Skin of body (tissue), 3 donors: ENCODE measurements at places on chromosomes 1 and 21. TPM values are rescaled to one million over a fixed set of nuclear protein-coding genes. Genes with fewer than 3 reads are reported as not detected.

DNA sequence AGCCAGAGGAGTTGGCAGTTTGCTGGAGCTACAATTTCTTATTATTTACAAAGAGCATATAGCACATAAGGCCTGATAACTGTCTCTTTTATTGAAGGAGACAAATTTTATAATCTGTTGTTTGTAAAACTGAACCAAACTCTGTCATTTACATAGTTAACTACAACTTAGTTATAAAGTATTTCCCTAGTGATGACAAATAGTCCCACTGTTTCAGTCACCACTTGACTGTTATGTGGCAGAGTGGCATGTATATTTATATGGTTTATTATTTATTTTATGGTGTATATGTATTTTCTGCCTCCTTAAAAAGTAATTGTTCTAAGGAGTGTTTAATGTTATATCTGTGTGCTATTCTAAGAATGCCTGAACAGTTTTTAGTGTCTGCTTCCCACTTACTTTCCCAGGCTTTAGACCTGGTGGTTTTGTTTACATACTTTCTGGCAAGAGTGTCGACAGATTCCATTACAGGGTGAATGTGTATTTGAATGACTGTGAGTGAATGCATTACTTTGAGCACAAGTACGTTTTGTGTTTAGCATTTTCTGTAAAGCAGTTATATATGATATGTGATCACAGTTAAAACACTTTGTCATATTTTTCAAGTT is 10.0 kb downstream of the TSEN15 start:
- no peak for DNase-seq

MCL1 gene
- total RNA-seq = 172 TPM

DNA sequence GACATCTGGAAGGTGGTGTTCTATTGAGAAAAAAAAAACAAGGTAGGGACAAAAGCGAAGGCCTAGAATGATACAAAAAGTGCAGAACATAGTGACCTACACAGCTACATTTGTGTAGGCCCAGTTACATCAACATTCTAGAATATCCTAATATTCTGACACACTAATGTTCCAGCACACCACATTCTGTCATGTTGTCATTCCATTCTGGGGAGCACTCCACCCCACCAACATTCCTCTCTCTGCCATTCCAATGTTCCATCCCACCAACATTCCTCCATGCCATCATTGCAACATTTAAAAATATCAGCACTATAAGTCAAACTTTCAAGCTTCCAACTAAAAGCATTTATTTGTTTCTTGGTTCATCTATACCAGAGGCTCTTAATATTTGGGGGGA is 28.5 kb downstream of the COA7 start:
- no peak for DNase-seq

F5 gene
- 0.89 TPM for total RNA-seq

FLG2 gene
- 139 TPM for total RNA-seq

AGMAT gene
- 0.99 TPM for total RNA-seq

OLFML2B gene
- total RNA-seq = 25.3 TPM

- DNase-seq = no peak
Measured at GRCh38 chr1:150132372-150132771, 17.3 kb upstream of the PLEKHO1 start.

RAB25 gene
- total RNA-seq = 31.7 TPM

DNA sequence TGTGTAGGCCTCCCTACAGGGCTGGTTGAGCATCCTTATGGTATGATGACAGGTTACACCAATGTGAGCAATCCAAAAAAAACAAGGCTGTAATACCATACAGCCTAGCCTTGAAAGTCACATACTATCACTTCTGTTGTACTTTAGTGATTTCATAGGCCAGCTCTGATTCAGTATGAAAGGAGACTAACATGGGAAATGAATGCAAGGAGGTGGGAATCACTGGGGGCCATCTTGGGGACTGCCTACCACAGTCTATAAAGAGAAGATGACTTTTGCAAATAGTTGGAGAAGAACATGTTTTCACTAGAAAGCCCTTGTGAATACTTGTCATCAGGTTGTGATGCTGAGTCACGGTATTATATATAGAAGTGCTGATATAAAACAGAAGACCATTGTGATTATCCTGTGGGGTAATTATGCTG is 270.7 kb downstream of the S1PR1 start:
- DNase-seq = no peak

DNA sequence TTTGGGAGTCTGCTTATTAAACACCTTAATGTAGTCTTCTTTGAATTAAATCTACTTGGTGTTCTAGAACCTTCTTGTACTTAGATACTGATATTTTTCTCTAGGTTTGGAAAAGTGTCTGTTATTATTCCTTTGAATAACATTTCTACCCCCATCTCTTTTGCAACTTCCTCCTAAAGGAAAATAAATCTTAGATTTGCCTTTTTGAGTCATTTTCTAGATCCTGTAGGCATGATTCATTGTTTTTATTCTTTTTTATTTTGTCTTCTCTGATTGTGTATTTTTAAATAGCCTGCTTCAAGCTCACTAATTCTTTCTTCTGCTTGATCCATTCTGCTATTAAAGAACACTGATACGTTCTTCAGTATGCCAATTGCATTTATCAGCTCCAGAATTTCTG is 155.9 kb upstream of the NEGR1 start:
- no peak for DNase-seq

PADI3 gene
- total RNA-seq = 15.8 TPM

DNA sequence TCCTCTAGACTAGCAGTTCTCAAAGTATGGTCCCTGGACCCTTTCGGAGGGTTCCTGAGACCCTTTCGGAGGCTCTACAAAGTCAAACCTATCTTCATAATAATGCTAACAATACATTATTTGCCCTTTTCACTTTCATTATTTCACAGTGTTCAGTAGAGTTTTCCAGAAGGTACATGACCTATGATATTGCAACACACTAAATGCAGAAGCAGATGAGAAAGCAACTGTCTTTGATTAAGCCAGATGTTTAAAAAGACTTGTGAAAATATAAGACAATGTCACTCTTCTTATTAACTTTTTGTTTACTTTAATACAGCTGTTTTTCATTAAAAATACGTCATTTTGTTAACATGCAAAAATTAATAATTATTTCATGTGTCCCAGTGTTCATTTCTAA is 5.8 kb downstream of the KCNJ10 start:
- peak; percentile 68 for DNase-seq

TTC4 gene
- total RNA-seq = 14.4 TPM

CR2 gene
- under 0.01 TPM for total RNA-seq

CFAP45 gene
- 0.59 TPM for total RNA-seq

C1orf74 gene
- total RNA-seq = 5.9 TPM

DNA sequence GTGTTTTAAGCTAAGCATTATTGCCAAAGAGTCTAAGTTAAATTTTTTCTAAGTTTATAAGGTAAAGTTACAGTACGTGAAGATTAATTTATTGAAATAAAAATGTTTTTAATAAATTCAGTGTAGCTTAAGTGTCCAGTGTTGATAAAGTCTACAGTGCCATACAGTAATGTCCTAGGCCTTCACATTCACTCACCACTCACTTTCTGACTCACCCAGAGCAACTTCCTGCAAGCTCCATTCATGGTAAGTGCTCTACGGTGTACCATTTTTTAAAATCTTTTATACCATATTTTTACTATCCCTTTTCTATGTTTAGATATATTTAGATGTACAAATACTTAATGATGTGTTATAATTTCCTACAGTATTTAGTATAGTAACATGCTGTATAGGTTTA is 173.2 kb downstream of the CACNA1E start:
- no peak for DNase-seq

SLC35F3 gene
- 0.79 TPM for total RNA-seq

- no peak for DNase-seq
Measured at GRCh38 chr1:207812778-207813511, 61.1 kb downstream of the CD46 start.

DNA sequence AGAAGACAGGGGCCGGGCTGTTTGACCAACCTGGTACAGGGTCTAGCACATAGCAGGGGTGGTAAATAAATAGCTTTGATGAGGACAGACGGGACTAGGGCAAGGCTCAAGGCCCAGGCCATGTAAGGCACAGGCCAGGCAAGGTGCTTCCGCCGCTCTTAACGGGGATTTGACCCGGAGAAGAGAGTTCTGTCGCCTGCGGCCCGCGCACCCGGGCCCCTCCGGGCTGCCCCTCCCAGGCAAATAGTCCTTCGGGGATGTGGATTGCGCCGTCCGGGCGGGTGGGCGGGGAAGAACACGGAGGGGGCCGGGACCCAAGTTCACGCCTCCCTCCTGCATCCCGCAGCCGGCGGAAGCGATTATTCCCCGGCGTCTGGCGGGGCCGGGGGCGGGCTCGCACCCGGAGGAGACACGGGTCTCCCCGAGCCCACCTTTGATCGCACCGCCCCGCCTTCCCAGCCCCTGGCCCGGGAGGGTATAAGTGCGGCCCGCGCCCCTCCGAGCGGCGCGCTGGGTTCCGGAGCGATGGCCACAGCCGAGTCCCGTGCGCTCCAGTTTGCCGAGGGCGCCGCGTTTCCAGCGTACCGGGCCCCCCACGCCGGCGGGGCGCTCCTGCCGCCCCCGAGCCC is at the start of gene MIXL1:
MIXL1 (plus strand) TSS at position 508 of the 629 bp plus-strand sequence; CDS start at position 526, 18 bp downstream.
- DNase-seq = no peak

CLEC20A gene
- total RNA-seq = not detected
